ENCODE measurements at places on chromosomes 16 and 17. TPM values are rescaled to one million over a fixed set of nuclear protein-coding genes. Genes with fewer than 3 reads are reported as not detected.

EVPLL gene
- total RNA-seq, result not detected

CDRT15 gene
- not detected for total RNA-seq

LAT gene
- 4.2 TPM for total RNA-seq

TAC4 gene
- not detected for total RNA-seq

CTRB1 gene
- total RNA-seq, result 5.3 TPM

SMTNL2 gene
- total RNA-seq, result not detected

CCL14 gene
- total RNA-seq, result not detected
